Mammary epithelial cell (primary cell): ENCODE measurements at places on chromosomes 12 and 14. TPM values are rescaled to one million over a fixed set of nuclear protein-coding genes. Genes with fewer than 3 reads are reported as not detected.
A peak's percentile ranks its signal among the peaks of the same experiment; 100 is the strongest.

DNA sequence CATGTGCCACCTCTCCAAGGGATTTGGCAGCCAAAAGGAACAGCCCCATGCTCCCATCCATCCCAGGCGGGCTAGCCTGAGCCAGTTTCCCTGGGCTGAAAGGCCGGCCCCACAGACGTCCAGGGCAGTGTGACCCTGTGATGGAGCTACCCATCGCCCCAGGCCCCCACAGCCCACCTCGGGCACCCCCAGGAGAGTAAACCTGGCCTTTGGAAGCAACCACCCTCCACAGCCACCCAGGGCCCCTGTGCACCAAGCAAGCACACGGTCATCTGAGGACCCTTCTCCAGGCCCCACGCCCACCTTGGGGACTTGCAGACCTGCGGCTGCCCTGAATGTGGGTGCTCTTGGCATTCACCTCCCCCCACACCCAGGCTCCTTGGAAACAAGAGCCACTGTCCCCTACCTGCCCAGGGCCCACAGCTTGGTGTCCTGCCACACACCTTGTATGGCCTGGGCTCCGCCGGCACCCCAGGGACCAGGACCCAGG is 8.4 kb downstream of the AHNAK2 start:
- no peak for DNase-seq

DNA sequence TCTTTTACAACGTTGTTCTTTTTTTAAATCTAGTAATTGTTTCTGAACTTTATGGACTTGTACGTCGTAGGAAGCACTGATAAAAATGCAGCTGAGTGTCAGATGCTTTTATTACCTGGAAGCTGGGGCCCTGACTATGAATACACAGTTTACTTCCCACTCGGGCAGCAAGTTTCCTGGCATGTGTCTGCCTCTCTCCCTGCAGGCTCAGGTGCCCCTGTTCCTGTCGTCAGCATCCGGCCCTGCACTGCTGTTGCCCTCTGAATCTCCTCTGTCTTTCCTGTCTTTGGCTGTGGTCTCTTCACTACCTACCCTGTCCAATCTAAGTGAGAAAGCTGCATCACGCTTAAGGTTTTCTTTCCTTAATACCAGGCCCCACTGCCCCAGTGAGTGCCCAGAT is 75.8 kb downstream of the PELI2 start:
- no peak for DNase-seq

DNA sequence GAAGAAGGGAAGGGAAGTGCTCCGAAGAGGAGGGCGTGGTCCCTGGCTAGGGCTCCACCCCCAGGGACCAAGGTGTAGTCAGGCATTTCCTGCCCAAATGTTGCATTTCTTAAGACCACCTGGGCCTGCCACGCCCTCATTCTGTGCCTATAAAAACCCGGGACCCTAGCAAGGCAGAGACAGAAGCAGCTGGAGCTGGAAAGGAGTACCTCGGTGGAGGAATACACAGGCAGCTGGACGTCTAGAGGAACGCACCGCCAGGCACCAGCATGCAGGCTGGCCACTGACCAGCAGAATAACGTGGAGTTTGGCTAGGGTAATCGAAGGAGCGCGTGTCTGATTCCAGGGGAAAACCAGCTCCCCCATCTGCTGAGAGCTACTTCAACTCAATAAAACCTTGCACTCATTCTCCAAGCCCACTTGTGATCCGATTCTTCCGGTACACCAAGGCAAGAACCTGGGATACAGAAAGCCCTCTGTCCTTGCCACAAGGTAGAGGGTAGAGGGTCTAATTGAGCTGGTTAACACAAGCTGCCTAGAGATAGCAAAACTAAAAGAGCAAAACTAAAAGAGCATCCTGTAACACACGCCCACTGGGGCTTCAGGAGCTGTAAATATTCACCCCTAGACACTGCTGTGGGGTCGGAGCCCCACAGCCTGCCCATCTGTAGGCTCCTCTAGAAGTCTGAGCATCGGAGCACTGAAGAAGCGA is 21.0 kb downstream of the CFL2 start:
- DNase-seq, result peak; percentile 47

DNA sequence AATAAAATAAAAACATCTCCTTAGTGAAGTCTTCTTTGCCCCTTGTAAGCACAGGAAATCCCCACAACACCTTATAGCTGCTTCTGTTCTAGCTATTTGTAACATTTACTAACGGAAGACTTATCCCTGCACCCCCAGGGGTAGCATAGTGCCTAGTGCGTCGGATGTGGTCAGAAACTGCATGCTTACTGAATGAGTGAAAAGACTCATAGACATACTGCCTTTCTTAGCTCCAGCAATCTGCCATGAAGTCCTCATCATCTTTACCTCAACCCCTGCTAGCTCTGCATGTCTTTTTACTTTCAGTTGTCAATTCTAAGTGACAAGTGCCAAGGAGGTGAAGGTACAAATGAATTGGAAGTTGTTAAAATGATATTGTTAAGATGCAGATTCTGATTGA is 12.9 kb downstream of the RIOX1 start:
- DNase-seq, result no peak

DNA sequence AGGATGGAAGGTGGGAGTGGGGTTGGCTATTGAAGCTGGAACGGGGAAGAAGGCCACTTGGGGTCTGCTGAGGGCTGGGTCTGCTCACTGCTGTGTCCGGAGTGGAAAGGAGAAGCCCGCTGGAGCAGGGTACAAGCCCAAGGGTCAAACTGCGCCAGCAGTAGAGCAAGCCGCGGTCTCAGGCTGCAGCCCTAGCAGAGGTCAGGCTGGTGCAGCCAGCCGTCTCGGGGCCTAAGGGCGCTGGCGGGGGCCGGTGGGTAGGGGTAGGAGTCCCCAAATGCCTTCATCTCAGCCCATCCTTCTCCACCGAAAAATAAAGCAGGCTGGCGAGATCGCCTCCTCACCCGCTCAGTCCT is 718 bp upstream of the JDP2 start:
- DNase-seq, result no peak

DNA sequence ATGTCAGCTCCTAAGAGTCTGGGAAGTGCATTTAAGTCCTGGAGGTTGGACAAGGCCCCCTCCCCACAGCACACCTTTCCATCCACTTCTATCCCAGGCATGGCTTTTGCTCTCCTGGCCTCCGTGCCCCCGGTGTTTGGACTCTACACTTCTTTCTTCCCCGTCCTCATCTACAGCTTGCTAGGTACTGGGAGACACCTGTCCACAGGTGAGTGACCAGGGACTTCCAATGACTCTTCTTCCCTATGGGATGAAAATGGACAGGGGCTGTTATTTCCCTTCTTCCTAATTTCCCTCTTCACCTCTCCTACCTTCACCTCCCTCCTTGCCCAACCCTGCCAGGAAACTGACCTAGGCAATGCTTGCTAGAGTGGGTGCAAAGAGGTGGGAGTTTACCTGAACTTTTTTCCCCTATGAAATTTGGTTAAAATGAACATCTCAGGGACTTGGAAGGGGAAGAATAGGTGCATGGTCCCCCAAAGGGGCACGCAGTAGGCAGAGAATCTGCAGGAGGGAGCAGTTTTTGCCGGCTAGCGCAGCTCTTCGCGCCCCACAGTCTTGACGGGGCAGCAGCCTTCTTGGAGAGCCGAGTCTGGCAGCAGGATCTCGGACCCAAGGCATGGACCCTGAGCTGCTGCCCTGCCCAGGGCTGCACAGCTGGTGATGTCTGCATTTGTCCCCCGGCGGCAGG is 9.2 kb downstream of the ARHGEF25 start:
- no peak for DNase-seq

- no peak for DNase-seq
Observed at GRCh38 chr14:66017927-66018326, 468.2 kb upstream of the CCDC196 start.

DNA sequence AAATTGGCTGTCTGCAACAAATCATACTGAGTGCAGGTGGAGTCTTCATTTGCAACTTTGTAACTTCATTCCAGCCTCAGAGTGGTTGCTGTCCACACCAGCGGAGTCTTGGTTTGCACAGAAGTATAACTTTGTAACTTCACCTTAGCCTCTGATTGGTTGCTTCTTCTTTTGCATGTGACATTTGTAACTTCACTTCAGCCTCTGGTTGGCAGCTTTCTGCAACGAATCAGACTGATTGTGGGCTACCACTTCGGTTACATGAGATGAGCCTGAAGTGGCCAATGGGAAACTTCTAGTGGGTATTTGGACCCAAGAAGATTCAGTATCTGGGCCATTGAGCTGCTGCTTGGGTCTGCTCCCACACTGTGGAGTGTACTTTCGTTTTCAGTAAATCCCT is 17.8 kb downstream of the RASSF8 start:
- no peak for DNase-seq

- DNase-seq, result no peak
Observed at GRCh38 chr12:50612882-50613281, 108.1 kb downstream of the DIP2B start.

DNA sequence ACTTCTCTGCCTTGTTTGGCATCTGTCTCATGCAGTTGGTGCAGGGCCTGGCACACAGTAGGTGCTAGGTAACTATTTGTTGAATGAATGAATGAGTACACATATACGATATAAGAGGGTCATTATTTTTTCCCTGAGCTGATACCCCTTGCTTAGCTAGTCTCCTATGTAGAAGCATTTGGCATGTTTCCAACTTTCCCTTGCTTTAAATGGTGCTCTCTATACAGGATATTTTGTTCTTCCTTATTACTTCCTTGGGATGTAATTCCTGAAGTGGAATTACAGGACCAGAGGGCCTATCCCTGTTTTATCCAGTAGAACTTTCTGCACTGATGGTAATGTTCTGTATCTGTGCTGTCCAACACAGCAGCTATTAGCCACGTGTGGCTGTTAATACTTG is 250.1 kb upstream of the PWP1 start:
- no peak for DNase-seq

- no peak for DNase-seq
Observed at GRCh38 chr14:56884617-56885016, 74.3 kb upstream of the OTX2 start.

KRT6C gene
- 23.6 TPM for polyA plus RNA-seq

LMNTD1 gene
- polyA plus RNA-seq, result 0.28 TPM

EXOC3L4 gene
- polyA plus RNA-seq, result not detected

LRRC10 gene
- not detected for polyA plus RNA-seq

ANAPC7 gene
- polyA plus RNA-seq, result 43.1 TPM

MGP gene
- 1.4 TPM for polyA plus RNA-seq

TC2N gene
- polyA plus RNA-seq, result 7.7 TPM

ADIPOR2 gene
- 35.8 TPM for polyA plus RNA-seq

SLC2A13 gene
- 1.7 TPM for polyA plus RNA-seq

STAT6 gene
- polyA plus RNA-seq, result 170 TPM

BIN2 gene
- not detected for polyA plus RNA-seq
